ENCODE measurements at places on chromosomes 1 and 21.

- DNase-seq = no peak
Measured at GRCh38 chr1:43367026-43367903, 546 bp downstream of the ELOVL1 start.

GRCh38 chr21:21247424-21247823, 249.2 kb downstream of the NCAM2 start:
- no peak for DNase-seq

- no peak for DNase-seq
Measured at GRCh38 chr1:223348439-223348838, 15.5 kb downstream of the SUSD4 start.

- DNase-seq = no peak
Measured at GRCh38 chr21:14712121-14712715, 166.1 kb upstream of the SAMSN1 start.

DNA sequence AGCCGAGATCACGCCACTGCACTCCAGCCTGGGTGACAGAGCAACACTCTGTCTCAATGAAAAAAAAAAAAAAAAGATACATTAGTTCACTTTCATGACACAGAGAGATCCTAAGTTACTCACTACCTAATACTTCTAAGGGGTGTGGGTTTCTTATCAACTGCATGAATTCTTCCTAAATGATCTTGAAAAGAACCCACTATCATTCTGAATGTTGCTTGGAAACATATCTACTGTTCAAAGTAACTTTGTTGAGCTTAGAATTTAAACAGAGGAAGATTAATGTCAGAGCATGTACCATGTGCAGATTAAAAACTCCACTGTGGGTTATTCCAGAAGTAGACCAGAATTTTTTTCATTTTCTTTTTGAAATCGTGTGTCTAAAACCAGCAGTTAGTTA, 241.5 kb downstream of the LTN1 start:
- DNase-seq = no peak

- no peak for DNase-seq
Measured at GRCh38 chr1:236351875-236352573, 42.1 kb upstream of the EDARADD start.

GRCh38 chr1:57156907-57157306, 191.1 kb upstream of the C8B start:
- no peak for DNase-seq

- no peak for DNase-seq
Measured at GRCh38 chr1:189656628-189657530, 820.8 kb downstream of the BRINP3 start.

- DNase-seq = no peak
Measured at GRCh38 chr1:28045777-28046176, 42.6 kb downstream of the EYA3 start.

DNA sequence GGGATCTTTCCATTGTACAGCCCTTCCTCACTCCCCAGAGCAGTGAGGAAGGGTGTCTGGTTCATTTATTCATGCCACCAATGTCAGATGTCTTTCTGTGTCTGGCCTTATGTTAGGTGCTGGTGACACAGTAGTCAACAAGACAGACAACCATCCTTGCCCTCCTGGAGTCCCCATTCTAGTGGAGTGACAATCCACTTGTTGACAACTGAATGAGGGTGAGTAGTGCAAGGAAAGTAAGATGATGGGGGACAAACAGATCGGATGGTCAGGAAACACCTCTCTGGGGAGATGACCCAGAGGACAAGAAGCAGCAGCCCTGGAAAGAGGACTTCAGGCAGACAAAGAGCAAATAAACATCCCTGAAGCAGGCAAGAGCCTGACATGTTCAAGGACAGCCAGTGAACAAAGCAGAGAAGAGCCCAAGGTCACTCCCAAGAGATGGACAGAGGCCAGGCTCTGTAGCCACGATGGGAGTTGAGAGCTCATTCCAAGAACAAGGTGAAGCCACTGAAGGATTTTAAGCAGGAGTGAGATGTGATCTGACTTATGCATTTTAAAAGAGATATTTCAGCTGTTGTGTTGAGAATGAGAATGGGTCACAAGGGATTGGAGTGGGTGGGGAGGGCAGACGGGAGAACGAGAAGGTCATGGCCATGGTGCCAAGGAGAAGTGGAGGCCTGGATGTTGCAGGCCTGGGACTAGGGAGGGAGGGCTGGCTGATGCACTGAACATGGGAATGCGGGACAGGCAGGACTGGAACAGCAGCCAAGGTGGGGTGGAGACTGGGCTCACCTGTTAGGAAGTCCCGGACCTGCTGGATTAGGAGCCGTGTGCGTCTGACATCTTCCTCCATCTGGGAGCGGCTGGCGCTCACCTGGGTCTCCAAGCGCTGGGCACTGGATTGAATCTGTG, 30.2 kb downstream of the LAMB3 start:
- DNase-seq = no peak

- no peak for DNase-seq
Measured at GRCh38 chr21:45290948-45291612, 3.4 kb upstream of the POFUT2 start.

DNA sequence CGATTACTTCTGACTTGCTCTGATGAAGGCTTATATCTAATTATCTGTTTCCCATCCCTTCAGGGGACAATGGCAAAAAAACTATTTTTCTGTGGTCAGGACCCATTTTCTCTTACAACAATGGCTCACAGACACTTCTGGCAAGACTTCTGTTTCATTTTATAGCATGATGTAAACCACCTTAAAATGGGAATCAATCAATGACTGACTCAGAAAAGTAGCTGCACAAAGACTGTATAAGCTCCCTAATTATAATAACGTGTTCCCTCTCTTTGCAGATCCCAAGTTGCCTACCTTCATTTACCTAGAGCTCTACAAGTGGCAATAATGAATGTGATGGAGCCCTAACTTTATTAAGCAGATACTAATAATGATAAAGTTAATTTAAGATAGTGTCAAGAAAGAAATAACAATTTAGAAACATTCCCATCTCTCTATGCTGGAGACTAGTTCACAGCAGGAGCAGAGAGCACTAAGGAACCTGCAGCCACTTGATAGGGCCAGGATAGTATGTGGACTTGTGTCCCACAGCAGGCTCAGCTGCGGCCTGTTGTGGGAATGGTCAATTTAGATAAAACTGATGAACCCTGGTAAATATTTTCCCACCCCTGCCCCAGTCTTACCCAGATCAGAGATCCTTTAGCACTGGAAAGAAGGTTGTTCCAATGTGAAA, 538 bp downstream of the GBP2 start:
- peak; percentile 21 for DNase-seq

DNA sequence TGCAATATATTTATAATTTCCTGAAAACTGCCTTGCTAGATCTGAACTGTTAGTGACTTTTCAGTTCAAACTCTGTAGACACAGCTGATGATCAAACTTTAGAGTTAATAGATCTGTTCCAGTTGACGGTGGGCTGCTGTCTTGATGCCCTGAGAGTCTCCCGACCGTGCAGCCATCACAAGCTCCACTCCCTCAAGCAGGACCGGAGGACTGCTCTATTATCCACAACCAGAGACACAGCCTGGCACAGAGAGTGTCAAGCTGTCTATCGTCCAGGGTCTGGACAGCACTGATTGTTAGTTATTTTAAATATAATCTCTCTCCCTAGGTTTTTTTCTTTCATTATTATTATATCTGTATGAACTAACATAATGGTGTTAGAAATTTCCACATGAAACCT, 8.0 kb downstream of the CHODL start:
- DNase-seq = no peak

GRCh38 chr1:205569411-205570172, 62.2 kb downstream of the ELK4 start:
- DNase-seq = peak; percentile 27

DNA sequence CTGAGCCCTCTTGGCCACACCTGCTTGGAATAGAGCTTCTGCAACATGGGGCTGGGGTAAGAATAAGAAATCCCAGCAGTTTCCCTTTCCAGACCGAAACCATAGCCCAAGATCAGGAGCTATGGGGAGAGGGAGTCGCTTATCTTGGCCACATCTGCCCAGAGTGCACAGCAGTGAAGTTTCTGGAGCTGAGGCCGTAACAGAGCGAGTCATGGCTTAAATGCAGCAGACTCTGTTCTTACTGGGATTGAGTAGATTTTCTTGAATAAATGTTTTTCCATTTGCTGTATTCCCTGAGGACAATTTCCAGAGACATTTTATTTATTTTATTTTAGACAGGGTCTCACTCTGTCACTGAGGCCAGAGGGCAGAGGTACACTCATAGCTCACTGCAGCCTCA, 33.5 kb downstream of the CFAP57 start:
- DNase-seq = no peak

DNA sequence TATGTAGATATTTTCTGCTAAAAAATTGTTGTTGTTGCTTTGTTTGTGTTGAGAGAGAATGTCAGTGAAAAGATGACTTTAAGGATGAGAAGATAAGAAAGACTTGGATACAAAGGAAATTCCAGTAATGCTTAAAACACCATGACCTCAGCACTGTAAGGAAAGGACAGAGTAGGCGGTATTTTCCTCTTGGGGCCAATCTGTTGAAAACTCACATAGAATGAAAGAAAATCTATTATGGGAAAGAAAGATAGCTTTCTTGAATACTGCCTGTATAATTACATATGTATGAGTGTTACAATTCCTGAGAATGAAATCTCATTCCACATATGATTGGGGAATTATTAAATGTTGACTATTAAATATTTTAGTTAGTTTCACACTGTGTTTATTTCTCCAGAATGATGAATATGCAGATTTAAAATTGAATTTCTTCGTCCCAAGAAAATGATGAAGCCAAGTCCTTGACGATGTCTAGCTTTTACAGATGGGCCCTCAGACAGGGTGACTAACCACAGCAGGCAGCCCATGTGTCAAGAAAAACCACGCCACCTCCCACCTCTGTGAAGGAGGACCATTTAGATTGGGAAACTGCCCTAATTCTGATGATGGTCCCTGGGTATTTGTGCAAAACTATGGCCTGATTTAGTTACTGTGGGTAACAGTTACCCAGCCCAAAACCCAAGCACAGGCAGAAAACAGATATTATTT, 49.7 kb upstream of the LMO4 start:
- DNase-seq = no peak

GRCh38 chr1:52601991-52602855, at the start of gene GPX7:
GPX7 (plus strand) TSS chr1:52602371; CDS start chr1:52602410, 39 bp downstream.
- DNase-seq = peak; percentile 48

DNA sequence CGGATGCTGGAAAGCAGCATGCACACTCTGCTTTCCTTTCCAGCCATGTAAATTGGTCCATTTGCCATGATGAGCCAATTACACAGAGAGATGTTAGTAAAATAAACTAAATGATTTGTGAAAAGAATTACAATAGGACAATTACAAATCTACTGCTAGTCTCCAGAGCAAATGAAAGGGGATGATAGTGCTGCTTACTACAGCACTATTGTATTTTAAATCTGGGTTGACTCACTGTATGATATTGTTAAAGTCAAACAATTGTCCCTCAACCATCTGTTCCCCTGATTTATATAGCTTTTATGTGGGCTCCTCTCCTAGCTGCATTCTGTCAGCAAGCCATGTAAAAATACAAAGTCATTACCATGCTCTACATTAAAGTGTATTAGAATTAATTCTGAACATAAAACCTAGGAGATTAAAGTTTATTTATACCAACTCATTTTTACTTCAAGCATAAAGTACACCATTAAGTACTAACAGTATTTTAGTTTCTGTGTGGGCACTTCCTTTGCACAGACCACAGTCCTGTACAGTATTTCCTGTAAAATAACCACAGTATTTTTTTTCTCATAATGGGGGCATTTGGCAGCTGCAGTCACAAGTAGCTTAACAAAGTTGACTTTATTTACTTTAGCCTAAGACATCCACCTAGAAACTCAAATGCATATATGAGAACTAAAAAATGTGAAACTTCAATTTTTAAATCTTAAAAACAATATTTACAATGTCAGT, 135.8 kb downstream of the VAV3 start:
- DNase-seq = peak; percentile 52

- DNase-seq = no peak
Measured at GRCh38 chr1:41812453-41812852, 106.3 kb downstream of the HIVEP3 start.

DNA sequence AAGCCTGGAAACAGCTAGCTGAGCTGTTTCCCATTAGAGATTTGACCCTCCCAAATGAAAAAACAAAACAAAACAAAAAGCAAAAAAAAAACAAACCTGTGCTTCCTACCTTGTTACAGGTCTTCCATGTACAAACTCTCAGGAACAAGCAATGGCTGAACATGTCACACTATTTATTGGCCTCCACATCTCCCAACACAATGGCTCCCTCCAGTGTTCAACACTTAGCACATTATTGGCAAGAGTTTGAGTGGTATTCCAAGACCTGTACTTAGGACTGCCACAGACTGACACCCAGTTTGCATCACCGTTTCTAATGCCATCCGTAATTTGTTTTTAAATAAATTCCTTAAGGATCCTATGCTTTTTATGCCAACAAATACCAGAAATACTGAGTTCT, 195.0 kb upstream of the OLFM3 start:
- DNase-seq = peak; percentile 62

- DNase-seq = no peak
Measured at GRCh38 chr1:20281801-20282200, 8.9 kb upstream of the VWA5B1 start.

DNA sequence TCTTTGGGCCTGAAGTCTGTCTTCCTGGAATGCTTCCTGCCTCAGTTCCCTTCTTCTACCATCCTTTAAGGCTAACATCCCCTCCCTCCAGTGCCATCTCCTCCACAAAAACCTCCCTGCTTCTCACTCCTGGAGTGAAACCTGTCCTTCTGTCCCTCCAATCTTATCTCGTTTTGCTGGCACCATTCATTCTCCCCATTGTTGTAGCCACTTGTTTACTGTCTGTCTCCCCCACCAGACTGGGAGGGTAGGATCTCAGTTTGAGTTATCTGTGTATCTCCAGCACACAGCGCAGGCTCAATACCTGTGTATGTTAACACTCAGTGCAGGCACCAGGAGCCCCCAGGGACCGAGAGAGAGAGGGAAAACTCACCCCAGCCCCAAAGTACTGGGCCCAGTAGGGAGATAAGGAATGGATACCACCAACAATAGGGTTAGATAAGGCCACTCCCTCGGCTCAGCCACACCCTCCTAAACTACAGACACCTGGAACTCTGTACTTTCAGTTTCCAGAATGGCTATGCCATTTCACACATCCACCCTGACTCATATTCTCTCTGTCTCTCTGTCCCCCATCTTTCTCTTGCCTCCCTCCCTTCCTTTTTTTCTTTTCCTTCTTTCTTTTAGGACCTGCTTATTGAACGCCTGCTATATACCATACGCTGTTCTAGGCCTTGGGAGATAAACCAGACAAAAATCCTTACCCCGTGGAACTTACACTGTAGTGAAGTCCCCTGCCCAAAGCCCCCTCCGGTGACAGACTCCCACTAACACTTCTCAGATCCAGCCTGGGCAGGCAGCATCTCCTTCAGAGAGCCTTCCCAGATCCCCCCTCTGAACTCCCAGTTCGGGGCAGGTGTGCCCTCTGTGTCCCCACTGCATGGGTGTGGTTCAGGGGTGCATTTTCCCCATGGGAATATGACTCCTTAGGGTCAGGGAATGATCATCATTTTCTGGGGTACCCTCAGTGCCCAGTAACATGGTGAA, 3.3 kb upstream of the SSBP3 start:
- DNase-seq = no peak
